NCI-H187 (cell line): ENCODE measurements at places on chromosomes 6 and 20.

- peak; percentile 67 for DNase-seq
Observed at GRCh38 chr20:48697845-48698491, 129.8 kb downstream of the PREX1 start.

GRCh38 chr6:23086100-23086499 is 516.7 kb downstream of the HDGFL1 start:
- no peak for DNase-seq

DNA sequence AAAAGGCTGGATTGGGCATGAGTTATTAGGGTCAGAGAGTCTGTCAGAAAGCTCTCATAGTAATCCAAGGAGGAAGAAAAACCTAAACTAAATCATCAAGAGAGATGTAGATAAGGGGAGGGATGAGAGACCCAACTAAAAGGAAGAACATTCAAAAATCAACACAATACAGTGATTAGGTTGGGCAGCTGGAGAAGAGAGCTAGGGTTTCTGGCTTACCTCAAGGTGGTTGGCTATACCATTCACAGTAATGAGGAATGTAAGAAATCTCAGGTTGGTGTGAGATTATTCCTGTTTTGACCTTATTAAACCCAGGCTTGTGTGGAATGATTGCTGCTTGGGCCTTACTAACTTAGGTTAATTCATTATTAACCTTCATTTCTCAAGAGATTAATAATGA is 6.2 kb upstream of the COX7A2 start:
- no peak for DNase-seq

GRCh38 chr20:47440857-47441773 is 60.6 kb upstream of the NCOA3 start:
- no peak for DNase-seq

DNA sequence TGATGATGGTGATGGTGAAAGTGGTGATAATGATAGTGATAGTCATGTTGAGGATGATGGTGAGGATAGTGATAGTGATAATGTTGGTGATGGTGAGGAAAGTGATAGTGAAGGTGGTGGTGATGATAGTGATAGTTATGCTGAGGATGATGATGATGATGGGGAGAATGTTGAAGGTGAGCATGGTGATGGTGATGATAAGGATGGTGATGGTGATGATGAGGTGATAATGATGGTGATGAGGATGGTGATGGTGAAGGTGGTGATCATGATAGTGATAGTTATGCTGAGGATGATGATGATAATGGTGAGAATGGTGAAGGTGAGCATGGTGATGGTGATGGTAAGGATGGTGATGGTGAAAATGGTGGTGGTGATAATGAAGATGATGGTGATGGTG is 64.9 kb upstream of the ZNF337 start:
- DNase-seq, result no peak

GRCh38 chr6:85920782-85921181 is 278.1 kb upstream of the SYNCRIP start:
- no peak for DNase-seq
